ENCODE measurements at places on chromosomes 1 and 21.

GRCh38 chr21:28132713-28133112 lies 860.0 kb downstream of the LTN1 start:
- no peak for DNase-seq

DNA sequence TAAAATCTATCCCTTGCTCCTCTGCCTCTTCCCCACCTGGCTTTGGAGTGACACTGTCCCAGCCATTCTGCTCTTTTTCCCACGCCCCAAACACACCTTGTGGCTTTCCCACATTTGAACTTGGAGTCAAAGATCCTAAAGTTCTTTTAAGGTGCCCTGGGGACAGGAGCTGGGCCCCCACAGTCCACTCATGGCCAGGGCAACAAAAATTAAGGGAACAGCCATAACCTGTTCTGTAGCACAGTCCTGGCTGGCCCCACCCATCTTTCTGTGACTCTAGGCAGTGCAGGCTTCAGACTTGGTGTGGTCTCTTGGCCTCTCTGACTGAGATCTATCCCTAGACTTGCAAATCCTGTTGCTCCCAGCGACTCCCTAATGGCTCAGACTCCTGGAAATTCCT lies 143.0 kb upstream of the MAGI3 start:
- no peak for DNase-seq

- no peak for DNase-seq
Measured at GRCh38 chr1:174939775-174940545, 59.8 kb upstream of the CACYBP start.

DNA sequence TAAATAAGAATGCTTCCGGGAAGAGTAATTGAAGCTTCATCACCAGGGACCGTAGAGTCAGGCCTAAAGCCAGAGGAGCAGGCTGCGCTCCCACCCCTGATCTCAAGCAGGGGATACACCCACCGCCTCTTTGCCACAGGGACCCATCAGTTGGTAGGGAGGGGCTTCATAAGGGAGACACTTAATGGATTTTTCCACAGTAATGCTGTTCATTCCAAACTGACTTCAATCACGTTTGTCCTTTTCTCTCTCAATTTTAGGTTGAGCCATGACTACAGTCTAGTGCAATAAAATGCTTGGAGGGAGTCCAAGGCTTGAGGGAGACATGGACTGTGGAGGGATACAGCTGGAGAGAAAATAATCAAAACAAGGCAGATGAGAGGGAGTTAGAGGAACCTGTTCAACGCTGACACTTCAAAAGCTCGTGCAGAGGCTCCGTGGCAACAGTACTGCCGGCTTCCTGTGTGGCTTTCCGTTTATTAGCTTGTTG lies 111.5 kb downstream of the SEC16B start:
- DNase-seq = no peak

DNA sequence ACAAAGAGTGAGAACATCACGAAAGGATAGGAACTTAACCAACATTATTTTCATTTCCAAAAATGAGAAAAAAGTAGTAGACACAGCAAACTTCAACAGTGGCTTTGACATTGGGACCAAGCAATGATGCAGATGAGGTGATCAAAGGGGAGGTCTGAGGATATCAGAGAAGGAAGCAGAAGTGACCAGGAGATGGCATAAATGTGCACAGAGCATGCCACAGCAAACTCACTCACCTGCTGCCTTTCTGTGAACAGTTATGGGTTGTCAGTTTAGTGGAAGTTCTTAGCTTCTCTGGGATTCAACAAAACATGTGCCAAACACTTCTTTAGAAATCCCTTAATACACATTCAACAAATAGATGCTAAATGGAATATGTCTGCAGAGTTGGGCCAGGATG lies 290.1 kb downstream of the PLPP3 start:
- no peak for DNase-seq

DNA sequence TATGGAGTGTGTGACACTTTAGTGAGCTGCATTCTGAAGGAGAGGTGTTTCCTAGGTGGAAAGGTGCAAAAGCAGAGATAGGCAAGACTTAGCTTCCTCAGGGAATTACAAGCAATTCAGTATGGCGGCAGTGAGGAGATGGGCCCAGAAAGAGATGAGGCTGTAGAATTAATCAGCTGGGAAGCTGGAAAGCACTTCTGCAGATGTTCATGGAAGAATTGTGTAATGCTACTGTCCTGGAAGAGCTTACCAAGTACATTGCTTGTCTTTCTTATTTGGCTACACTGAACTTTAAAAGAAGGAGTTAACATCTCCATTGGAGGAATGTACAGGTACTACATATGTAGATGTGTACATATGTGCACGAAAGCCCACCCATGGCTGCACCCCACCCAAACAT lies 103.7 kb upstream of the DPT start:
- no peak for DNase-seq

GRCh38 chr1:69401879-69402278 lies 165.8 kb upstream of the LRRC7 start:
- DNase-seq = no peak

- DNase-seq = no peak
Measured at GRCh38 chr1:213138391-213138790, 87.3 kb downstream of the RPS6KC1 start.

GRCh38 chr21:16597753-16598152 lies 868.0 kb downstream of the USP25 start:
- no peak for DNase-seq

GRCh38 chr1:6794164-6794563 lies 8.9 kb downstream of the CAMTA1 start:
- peak; percentile 54 for DNase-seq

DNA sequence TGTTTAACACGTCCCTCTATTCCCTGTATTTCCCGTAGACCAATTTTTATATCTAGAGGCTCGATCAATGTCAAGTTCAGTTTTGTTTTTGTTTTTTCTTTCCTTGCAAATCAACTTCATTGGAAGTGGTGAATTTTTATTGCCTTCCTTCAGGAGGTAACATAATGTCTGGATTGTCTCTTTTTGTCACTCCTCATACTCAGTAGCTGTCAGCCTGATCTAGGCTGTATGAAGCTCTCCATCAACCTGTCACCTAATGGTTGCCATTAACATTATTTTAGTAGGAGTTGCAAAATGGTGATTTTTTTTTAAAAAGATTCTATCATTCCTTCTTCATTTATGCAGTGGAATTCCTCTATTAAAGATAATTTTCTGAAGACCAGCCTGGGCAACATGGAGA lies 49.7 kb upstream of the KIF26B start:
- DNase-seq = no peak

- DNase-seq = no peak
Measured at GRCh38 chr1:1200876-1201810, 5.2 kb downstream of the TNFRSF18 start.

Measured in Kasumi-1 (cell line).